ENCODE measurements at places on chromosomes 7 and 10.

DNA sequence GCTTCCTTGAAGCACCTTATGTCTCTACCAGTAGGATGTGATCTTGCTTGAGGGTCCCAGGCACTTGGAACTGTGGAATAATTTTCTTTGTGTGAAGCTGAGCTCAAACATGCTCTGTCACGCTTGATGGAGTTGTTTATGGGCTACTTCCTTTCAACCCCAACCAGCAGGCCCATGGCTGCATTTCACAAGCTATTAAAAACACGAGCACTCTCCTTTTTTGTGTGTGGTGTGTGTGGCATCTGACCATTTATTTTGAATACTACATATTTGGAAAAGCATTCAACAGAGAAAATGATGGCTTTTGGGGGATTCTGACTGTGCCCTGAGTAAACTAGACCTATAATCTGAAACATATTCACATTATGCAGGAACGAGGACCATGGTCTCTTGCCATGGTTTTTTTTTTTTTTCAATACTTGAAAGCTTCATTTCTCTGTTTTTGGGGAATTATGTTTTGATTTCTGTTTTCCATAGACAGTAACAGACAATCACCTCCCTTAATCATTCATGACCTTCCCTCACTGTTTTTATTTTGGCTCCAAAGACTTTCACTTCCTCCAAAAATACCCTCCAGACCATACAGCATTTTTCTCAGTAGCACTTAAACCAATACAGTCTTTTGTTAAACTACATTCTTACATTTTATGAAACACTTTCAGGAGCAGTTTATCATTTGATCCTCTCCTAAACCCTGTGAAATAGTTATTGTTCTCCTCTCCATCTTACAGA, 233.6 kb upstream of the BMPER start:
- no peak for DNase-seq

DNA sequence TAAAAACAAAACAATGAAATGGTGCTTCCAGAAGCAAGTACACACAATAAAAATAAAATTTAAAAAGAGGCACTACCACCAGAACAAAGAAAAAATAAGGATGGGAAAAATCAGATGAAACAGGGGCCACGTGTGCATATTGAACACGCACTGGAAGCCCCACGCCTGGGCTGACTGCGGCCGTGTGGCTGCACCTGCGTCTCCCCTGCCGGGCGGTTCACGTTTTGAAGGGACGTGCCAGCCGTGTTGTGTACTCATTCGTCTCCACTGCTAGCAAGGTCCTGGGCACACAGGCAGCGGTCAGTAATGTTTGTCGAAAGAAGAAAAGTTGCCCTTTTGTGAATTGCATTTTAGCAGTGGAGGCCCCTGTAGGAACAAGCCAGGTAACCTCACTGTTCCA, 255.9 kb upstream of the RNF32 start:
- no peak for DNase-seq

DNA sequence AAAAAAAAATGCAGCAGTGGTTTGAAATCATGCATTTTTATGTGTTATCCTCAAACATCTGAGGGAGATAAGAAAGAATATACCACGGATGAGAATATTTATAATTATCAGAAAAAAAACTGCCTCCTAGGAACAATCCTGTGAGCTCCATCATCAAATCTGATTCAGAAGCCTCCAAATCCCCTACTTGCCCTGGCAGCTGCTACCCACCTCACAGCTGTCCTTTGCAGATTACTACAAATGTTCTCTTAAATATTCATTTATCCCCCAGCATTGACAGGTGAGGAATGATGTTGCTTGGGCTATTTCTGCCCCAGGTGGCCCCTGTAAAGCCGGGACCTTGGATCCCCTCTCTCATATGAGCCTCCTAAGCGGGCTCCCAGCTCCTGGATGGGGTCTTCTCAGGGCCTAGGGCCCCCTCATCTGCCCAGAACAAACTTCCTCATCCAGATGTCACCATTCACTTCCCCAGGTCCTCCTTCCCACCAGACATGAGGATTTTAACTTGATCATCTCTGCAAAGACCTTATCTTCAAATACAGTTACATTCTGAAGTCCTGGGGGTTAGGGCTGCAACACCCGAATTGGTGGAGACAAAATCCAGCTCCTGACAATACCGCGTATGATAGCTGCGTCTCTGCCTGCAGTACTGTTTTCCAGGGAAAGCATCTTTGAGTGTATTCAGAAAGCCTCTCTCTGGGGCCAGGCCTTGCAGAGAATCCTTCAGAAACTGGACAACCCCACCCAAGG, 81.9 kb upstream of the INSIG1 start:
- no peak for DNase-seq

DNA sequence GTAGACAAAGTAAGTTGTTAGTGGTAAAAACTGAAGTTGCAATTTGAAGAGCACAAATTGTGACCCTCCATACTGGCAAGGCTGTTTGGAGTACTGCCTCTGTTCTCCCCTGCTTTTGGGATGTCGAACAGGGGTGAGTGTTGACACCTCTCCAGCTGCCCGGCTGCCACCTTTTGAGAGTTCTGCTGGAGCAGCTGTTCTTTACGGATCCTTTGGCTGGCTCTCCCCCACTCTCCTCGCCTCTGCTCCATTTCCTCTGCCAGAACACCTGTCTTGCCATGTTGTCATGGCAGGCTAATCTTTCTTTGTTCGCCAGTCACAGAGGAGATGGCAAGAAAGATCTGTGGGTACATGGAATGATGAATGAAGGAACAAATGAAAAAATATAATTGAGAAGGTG, 34.9 kb downstream of the INSYN2A start:
- DNase-seq, result no peak

DNA sequence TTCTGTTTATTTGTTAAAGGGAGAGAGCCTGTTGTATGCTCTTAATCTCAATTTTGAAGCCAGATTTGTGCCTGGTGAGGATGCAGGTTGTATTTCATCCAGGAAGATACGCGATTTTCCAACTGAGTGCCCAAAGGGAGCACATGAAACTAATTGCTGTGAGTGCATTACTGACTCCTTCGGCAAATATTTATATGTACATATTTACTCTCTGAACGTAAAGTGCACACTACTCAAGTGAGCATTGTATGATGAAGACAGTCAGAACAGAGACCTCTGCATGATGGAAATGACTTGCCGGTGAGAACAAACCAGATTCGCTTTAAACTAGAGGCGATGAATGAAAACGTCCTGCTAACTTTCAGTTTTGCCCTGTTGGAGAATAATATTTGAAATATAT, 130.1 kb downstream of the MALRD1 start:
- no peak for DNase-seq

DNA sequence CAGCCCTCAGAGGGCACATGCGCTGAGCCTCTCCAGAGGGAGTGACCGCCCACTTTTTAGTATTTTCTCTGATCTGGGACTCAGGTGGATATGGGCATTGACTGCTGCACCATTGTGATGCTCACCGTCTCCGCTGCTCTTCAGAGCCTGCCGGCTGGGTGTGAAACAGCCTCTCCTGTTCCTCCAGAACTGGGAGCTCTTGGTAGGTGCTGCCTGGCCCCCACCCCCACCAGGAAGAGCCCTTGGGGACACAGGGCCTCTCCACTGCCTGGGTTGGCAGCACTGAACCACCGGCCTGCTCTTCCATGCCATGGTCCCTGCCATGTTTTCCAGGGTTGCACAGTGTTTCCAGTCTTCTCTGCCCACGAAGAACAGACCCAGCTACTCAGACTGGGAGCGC, 36.3 kb downstream of the ARHGAP22 start:
- no peak for DNase-seq
